ENCODE measurements at places on chromosomes 4 and X.

DNA sequence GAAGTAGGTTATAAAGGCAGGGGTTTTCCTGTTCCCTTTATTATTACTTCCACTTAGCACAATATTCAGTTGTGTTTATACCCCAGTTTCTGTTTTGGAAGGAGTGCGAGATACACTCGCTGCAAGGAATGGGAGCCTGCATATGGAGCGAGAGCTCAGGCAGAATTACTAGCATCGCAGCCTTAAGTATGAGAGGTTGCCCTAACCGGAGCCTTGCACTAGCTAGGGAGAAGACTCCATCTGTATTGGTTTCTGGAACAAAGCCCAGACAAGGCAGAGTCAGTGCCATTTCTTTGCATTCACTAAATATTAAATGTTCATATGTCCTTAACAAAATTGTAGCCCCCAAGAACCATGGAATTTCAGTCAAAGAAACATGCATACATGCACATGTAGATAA lies 6.2 kb upstream of the DCTD start:
- DNase-seq, result no peak

- no peak for DNase-seq
Measured at GRCh38 chr4:32858971-32859370, 2138.8 kb downstream of the PCDH7 start.

DNA sequence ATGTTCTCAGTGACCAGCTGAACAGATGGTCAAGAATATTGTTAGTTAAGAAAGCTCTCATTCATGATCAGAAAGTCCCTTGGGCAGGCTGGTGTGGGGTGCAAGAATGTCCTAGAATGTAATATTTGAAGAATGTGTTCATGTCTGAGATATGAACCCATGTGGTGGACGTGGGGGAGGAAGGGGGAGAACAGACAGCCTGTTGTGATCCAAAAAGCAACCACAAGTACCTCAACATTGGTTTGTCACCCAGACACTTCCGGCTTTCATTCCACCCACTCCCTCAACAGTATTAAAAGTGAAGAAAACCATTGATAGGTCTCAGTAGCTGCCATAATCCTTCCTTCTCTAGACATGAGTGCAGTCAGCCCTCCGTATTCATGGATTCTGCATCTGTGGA lies 82.2 kb downstream of the MAML3 start:
- no peak for DNase-seq

GRCh38 chrX:10399043-10399741 lies 221.2 kb downstream of the MID1 start:
- DNase-seq, result no peak

GRCh38 chr4:139672732-139673131 lies 7.1 kb downstream of the MGST2 start:
- no peak for DNase-seq

DNA sequence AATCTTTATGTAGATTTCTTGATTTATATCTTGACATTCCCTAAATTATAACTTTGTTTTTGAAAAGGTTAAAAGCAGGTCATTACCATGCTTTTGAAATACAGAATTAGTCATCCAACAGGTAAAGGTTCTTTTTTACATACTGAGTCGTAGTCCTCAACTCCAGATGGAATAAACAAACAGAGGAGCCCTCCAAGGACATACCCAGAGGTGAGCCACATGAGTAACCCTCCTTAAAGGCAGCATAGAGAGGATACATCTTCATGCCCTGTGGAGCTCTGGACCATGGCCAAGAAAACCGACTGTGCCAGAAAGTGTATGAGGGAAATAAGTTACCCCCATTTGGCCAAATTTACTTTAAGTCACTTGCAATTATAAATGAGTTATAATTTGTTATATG lies 95.3 kb upstream of the MCF2 start:
- DNase-seq, result no peak

DNA sequence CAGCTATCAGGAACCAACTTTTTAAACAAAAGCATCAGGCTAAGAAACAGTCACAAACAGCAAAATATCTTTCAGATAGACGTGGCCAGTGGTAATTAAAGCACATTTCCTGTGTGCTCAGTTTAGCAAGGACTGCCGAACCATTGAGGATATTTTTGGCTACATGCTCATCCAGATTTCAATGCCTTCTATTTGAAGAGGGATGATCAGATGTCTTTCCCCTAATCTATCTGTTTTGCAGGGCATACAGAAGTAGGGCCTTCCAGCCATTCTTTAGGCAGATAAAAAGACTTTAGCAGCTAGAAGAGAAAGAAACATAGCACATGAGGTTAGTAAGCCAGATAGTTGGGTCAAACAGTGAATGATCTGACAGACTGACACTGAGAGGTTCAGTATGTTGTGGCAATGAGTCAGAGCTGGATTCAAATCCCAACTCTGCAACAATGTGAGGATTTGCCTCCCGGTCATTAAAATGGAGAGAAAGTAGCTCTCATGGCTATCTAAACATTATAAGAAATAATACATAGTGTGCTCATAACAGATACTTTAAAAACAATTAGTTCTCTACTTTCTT lies 100.0 kb upstream of the PRKG2 start:
- no peak for DNase-seq
